Skin of body (tissue), 3 donors: ENCODE measurements at places on chromosomes 12 and 14.

DNA sequence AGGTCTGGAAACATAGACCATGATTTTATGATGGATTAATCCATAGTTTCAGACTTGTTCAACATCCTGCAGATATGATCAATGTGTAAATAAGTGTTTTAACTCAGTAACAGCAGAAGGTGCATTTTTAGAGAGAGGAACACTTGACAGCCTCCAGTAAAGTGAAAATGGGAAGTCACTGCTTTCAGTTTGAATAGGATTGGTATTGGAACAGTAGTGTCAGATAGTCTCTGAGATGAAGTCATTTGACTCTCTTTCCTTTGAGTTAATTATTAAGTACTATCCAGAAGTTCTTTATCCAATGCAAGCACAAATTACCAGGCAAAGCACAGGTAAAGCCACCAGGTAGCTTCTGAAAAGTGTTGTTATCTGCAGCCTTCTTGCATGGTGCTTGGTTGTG lies 14.5 kb upstream of the NAV3 start:
- no peak for DNase-seq

DNA sequence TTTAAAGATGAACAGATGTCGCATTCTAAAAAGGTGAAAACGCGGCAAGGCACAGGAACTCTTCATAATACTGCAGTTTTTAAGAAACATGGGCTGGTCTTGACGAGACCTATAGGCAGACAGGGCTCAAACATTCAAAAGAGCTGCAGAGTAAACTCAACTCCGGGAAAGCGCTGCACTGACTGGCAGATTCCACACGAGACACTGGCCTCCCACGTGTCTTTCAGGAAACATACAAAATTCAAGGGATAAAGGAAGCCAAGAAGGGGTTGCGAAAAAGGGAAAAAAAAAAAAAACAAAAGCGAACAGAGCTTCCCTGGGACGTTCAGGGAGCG lies 614 bp upstream of the ARF6 start:
- peak; percentile 93 for DNase-seq

- DNase-seq: peak; percentile 71
These were observed 132.1 kb downstream of the RAD51B start for GRCh38 chr14:67951529-67952135.

GRCh38 chr12:8692573-8692972 lies 5.2 kb upstream of the RIMKLB start:
- DNase-seq: peak; percentile 84

- DNase-seq: no peak
These were observed 297.4 kb downstream of the GLT1D1 start for GRCh38 chr12:129150721-129151120.

DNA sequence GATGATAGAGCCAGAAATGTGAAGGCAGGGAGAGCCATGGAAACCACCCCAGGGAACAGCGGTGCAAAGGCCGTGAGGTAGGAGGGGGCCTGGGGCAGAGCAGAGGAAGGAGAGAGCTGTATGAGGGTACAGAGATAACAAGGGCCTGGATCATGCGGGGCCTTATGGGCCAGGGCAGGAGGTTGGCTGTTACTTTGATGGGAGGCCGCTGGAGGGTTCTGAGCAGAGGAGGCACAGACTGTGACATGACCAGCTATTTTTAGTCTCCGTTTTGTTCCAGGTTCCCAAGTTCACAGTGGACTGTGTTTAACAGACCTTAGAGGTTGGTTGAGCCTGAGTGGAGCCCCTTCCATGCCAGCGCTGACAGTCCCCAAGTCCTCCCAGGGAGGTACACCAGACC lies 118.6 kb downstream of the GCH1 start:
- no peak for DNase-seq

DNA sequence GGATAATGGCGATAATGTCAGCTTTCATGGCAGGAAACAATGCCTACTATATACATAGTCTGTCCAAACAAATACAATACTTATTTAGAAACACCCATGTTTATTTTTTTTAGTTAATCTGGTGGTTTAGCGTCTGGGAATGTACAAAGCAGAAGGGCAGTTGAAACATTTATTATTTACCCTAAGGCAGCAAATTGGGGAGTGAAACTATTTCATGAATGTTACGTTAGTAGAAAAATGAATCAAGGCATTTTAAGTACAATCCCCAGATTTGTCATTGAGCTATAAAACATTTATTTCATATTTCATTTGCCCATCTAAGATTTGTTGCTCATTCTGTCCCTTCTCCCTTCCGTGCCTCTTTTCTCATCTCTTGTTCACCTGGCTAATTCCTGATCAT lies 87.1 kb upstream of the ATF1 start:
- no peak for DNase-seq

GRCh38 chr14:89700801-89701200 lies 253.7 kb downstream of the EFCAB11 start:
- no peak for DNase-seq

- DNase-seq: no peak
These were observed 10.7 kb downstream of the DHRS2 start for GRCh38 chr14:23646648-23647549.

DNA sequence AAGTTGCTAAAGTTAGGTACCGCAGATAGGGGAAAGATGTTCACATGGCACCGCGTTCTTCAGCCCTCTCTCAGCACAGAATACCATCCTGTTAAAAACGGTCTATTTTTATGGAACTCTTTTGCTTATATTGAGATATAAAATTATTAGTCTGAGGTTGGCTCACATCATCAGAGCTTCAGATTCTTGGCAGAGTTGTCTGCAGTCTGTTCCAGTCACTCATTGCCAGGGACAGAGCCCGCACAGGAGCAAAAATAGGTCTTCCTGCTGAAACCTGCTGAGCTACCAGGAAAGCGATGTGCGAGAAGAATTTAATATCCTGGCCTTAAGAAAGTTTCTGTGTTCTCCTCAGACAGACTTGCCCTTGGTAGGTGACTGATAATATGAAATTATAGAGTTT lies 249.8 kb downstream of the VRK1 start:
- DNase-seq: no peak

GRCh38 chr14:103057372-103058163 lies at the start of gene CDC42BPB:
Gene CDC42BPB (minus strand): TSS chr14:103057549. CDS start chr14:103057173, 376 bp downstream.
- peak; percentile 87 for DNase-seq

DNA sequence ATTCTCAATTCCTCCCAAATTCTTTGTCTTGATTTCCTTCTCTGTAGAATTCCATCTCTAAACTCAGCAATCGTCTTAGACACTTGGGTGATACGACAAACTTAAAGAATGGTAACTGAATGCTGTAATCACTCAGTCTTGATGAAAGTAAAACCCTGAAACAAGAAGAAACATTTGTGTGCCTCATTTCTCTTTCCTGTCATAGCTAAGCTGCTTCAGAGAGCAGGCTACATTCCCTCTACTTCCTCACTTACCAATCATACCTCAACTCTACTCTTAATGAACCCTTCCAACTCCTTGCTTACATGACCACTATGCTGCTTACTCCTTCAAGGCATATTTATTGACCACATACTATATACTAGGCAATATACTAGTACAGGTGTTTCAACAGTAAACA lies 8.3 kb downstream of the MAP4K5 start:
- DNase-seq: no peak

- DNase-seq: no peak
These were observed 16.4 kb upstream of the LTBP2 start for GRCh38 chr14:74628418-74628817.

GRCh38 chr12:14840616-14841015 lies 2.7 kb downstream of the ART4 start:
- no peak for DNase-seq

- no peak for DNase-seq
These were observed 31.7 kb downstream of the TNFAIP2 start for GRCh38 chr14:103155010-103155409.

DNA sequence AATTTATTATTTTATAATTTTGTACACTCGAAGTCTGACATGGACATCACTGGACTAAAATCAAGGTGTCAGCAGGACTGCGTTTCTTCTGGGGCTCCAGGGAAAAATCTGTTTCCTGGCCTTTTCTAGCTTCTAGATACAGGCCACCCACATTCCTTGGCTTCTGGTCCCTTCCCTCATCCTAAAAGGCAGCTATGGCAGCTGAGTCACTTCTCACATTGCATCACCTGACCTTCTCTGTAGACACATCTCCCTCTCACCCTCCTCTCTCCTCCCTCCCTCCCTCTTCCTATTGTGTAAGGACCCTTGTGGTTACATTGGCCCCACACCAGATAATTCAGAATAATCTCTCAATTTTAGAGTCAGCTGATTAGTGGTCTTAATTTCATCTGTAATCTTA lies 92.4 kb downstream of the RPS6KA5 start:
- no peak for DNase-seq

DNA sequence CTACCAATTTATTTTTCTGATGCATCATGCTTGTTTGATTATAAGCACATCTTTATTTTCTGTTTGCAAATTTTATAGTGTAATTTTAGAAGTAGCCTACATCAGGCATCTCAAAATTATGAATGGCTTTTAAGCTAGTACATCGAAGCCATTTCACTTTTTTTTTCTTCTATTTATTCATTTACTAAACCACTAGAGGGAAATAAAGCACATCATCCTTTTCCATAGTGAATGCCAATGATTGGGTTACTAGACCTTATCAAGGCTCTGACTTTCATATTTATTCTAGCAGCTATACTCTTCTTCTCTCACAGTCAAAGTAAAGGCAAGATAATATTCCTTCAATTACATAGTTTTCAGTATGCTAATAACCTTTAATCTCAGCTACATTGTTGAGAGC lies 736.4 kb upstream of the LRFN5 start:
- DNase-seq: no peak

GRCh38 chr12:107311682-107312081 lies 218.3 kb upstream of the CRY1 start:
- DNase-seq: no peak

GRCh38 chr12:130873106-130873795 lies 1.4 kb downstream of the RAN start:
- DNase-seq: no peak

GRCh38 chr12:51496895-51497294 lies 72.3 kb downstream of the SLC4A8 start:
- DNase-seq: no peak

DNA sequence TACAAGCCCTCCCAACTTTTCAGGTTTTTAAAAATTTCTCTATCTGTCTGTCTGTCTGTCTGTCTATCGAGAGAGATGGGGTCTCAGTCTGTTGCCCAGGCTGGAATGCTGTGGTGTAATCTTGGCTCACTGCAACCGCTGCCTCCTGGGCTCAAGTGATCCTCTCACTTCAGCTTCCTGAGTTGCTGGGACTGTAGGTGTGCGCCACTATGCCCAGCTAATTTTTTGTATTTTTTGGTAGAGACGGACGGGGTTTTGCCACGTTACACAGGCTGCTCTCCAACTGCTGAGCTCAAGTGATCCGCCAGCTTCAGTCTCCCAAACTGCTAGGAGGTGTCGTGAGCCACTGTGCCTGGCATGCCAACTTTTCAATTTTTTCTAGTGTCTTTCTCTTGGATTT lies 437.2 kb downstream of the PCNX1 start:
- no peak for DNase-seq

- DNase-seq: no peak
These were observed 161.3 kb downstream of the RPL10L start for GRCh38 chr14:46490238-46490685.

DNA sequence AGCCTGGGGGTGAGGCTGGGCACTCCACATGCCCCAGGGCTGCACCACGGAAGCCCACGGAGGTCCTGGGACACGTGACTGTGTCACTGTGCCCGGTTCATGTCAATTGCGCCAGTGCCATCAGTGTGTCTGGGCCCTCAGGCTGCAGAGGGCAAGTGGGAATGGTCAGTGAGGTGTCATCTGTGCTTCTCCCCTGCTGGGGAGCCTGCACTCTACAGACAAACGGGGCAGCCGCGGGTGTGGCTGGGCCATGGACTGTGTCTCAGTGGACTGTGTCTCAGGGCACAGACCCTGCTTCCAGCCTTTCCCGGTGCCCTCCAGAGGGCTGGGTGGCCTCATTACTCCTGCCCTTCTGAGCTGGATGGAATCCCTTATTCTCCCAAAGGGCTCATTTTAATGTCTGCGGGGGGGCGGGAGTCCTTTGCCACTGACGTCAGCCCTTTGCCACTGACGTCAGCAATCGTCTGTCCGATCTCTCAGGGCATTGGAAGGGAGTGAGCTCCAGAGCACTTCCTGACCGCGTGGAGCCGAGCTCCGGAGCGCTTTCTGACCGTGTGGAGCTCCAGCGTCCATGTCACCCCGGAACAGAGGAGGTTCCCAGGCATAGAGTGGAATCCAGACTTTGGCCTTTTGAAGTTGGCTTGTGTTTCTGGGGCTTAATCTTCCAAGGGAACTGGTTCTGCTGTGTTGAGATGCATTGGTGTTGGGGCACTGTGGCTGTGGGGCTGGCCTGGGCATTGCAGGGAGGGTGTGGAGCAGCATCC lies 72.4 kb downstream of the ADGRD1 start:
- no peak for DNase-seq

GRCh38 chr12:112555621-112556233 lies 137.0 kb downstream of the PTPN11 start:
- no peak for DNase-seq

DNA sequence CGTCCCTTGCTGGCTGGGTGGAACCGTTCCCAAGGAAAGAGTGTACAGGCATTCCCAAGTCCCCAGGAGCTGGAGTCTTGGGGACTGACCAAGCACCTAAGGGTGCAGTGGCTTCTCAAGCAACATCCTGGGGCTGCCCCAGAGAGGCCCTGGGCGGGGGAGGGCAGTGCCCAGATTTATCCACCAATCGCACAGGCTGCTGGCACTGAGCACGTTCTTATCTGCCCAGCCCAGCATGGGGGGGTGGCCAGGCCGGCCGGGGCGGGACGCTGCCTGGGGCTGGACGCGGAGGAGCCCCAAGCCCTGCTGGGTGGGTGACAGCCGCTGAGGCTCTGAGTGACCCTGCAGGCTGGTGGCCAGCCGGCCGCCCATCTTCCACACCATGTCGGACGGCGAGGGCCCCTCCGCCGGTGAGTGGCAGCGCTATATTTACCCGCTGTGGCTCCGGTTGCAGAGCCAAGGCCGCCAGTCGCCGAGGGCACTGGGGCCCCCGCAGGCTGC lies 53.4 kb downstream of the CYP46A1 start:
- DNase-seq: no peak

DNA sequence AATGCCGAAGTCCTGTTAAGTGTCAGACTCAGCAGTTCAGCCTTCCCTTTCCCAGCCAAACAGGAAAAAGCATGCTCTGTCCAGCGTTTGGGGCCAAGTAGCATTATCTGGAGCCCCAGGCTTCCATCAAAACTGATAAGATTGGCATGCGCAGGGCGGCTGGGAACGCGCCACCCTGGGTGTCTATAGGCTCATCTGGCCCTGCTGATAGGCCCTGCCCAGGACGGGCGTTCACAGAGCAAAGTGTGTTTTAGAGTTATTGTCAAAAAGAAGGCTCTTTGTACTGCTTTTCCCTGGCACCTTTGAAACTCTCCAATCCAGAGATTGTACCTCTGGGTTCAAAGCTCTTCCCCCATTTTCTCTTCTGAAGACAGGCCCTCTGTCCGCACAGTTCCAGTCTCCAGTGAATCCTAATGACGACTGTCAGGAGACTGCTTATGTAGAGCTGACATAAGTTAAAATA lies at the start of gene ART4:
Gene ART4 (minus strand): TSS at position 102 of the 463 bp plus-strand sequence. CDS start 413 bp downstream, outside the sequence.
- no peak for DNase-seq

DNA sequence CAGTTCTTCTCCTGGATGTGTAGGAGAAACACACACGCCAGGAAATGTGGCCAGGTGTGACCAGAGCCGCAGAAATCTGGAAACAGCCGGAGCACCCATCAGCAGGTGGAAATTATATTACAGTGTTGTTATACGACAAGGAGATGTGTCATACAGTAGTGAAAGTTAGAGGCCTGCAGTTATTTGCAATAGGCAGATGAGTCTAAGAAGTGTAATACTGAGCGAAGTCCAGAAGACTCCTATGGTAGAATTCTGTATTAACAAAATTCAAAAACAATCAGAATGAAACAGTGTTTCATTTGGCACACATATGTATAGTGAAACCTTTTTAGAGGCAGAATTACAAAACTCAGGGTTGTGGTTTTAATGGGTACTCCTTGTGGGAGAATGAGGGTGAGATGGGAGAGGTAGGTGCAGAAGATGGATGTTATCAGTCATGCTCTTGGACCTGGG lies 39.3 kb upstream of the AMN start:
- no peak for DNase-seq
